ENCODE measurements at places on chromosomes 16 and 17. TPM values are rescaled to one million over a fixed set of nuclear protein-coding genes. Genes with fewer than 3 reads are reported as not detected.

The CACNG3 gene
- not detected for total RNA-seq

GRCh38 chr17:75049057-75049456, 2.0 kb downstream of the KCTD2 start:
- peak; percentile 13 for DNase-seq

- DNase-seq, result no peak
Observed at GRCh38 chr16:27374221-27374803, 27.7 kb upstream of the IL21R start.

DNA sequence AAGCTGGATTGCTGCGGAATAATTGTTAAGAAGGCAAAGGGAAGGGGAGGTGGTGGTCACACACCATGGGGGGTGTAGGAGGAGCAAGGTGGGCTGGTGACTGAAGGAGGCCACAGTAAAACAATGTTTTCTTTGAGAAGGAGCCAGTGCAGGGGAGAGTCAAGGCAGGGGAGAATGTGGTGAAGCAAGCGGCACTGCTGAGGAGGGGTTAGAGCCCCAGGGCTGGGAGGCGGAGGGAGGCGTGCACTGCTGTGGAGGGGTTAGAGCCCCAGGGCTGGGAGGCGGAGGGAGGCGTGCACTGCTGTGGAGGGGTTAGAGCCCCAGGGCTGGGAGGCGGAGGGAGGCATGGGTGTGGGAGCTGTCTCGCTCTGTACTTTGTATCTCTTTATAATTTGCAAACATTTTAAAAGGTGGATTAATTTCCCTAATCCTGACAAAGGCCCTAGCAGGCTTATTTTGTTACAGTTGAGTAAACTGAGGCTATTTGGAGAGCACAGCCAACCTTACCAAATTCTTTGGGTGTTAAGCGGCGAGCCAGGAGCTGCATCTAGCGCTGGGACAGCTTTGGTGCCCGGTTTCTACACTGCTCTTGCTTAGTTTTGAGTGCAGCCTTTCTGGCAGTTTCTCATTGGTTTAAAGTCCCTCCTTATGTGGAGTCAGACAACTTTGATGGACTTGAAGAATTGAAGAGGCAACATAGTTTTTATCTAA, 20.9 kb downstream of the RPTOR start:
- DNase-seq, result no peak

DNA sequence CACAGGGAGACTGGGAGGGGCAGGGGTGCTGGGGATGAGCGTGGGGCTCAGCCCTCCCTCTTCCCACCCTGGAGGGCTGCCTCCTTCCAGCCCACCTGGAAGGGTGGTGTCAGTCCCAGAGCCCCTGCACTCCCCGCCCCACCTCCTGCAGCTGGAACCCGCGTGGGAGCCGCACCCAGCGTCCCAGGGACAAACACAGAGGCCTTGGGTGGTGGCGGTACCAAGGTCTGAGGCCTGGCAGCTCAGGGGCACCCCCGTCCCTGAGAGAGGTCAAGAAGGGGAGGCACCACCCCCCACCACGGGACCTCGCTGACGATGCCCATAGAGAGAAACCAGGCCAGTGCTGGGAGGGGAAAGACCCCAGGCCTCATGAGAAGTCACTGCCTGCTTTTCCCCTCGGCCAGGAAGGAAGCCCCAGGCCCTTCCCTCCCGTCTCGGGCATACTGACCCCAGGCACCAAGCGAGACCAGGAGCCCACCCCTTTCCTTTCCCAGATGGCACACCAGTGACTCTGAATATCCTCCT, 4.1 kb downstream of the HS3ST6 start:
- no peak for DNase-seq
